ENCODE measurements at places on chromosomes 5 and 9.

DNA sequence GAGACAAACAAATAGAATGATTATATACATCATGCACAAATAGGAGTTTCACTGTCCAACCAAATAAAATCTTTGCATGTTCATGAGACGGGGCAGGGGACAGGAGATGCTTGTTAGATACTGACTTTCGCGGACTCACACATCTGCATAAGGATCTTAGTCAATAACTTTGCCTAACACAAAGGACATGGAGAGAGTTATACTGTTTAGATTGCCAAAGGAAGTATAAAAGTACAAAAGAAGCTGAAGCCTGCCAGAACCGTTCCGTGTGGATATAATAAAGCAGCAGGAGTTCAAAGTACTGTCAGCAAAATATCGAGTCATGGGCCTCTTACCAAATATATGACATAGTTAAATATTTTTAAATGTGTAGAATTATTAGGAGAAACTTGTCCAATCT lies 1148.4 kb downstream of the EFNA5 start:
- peak; percentile 0 for DNase-seq

GRCh38 chr9:136671646-136672430 lies 9.1 kb downstream of the EGFL7 start:
- no peak for DNase-seq

- DNase-seq, result no peak
Observed at GRCh38 chr9:129587487-129588262, 33.2 kb downstream of the C9orf50 start.

GRCh38 chr9:69299315-69299714 lies 25.7 kb upstream of the ENTREP1 start:
- no peak for DNase-seq

Measured in cardiac fibroblast (primary cell).